ENCODE measurements at places on chromosomes 12 and 14. TPM values are rescaled to one million over a fixed set of nuclear protein-coding genes. Genes with fewer than 3 reads are reported as not detected.

Gene XPOT
- 65.9 TPM for polyA plus RNA-seq

Gene KCNH3
- 1.8 TPM for polyA plus RNA-seq

Gene NAP1L1
- 709 TPM for polyA plus RNA-seq

Gene PPFIA2
- not detected for polyA plus RNA-seq

Gene CMA1
- not detected for polyA plus RNA-seq

Gene OAS2
- not detected for polyA plus RNA-seq

Gene CLBA1
- polyA plus RNA-seq: 12.5 TPM

Gene RPGRIP1
- 0.26 TPM for polyA plus RNA-seq

- DNase-seq: peak; percentile 18
Observed at GRCh38 chr14:88346048-88346639, 23.1 kb upstream of the KCNK10 start.

- DNase-seq: no peak
Observed at GRCh38 chr12:92088805-92089204, 56.8 kb downstream of the BTG1 start.

GRCh38 chr12:30878024-30878423 is 48.5 kb upstream of the TSPAN11 start:
- no peak for DNase-seq

- DNase-seq: no peak
Observed at GRCh38 chr12:601976-602699, 61.1 kb downstream of the NINJ2 start.

DNA sequence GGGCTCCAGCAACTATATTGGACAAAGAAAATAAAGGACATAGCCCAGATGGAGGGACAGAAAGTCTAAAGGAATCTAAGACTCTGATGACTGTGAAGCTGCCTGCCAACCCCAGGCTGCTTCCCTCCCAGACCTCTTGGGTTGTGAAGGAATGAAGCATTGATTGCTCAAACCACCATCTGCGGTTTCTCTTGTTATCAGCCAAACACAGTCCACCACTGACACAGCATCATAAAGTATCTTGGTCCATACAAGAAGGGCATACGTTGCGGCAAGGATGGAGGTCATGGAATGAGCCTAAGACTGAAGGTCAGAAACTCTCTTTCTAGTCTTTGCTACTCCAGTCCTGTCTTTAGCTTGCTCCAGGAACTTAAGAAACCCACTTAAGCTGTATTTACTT is 58.5 kb upstream of the PLXNC1 start:
- DNase-seq: no peak

GRCh38 chr12:112032292-112032691 is 19.1 kb downstream of the ERP29 start:
- no peak for DNase-seq
